ENCODE measurements at places on chromosomes 16 and 17.

GRCh38 chr16:89163297-89163696 lies 8.3 kb upstream of the CDH15 start:
- ATAC-seq = no peak

GRCh38 chr17:40069751-40070708 lies 7.3 kb downstream of the THRA start:
- peak; percentile 55 for ATAC-seq

- peak; percentile 28 for ATAC-seq
Observed at GRCh38 chr17:82116246-82116645, 18.2 kb upstream of the FASN start.

GRCh38 chr17:65092262-65092661 lies 35.7 kb upstream of the GNA13 start:
- ATAC-seq = no peak

GRCh38 chr17:14833201-14833785 lies 431.8 kb downstream of the PMP22 start:
- ATAC-seq = peak; percentile 26

- no peak for ATAC-seq
Observed at GRCh38 chr16:35352431-35352830, 1893.0 kb downstream of the TP53TG3F start.

GRCh38 chr16:81427219-81427618 lies 17.4 kb upstream of the CMIP start:
- no peak for ATAC-seq

GRCh38 chr17:828761-829160 lies 46.6 kb downstream of the MRM3 start:
- no peak for ATAC-seq

DNA sequence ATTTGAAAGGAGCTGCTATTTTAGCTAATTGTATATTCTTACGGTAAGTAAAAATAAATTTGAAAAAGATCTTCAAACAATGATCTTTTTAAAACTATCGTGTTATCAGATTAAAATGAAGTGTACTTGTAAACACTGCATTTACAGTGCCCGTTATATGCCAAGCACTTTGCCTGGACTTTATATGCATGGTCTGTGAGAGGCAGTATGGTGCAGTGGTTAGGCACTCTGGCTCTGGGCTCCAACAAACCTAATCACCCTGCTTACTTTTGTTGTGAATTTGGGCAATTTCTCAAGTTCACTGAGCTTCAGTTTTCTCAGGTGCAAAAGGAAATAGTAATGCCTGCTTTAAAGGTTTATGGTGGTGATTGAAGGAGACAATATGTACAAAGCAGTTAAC lies 1.4 kb downstream of the PMP22 start:
- no peak for ATAC-seq

DNA sequence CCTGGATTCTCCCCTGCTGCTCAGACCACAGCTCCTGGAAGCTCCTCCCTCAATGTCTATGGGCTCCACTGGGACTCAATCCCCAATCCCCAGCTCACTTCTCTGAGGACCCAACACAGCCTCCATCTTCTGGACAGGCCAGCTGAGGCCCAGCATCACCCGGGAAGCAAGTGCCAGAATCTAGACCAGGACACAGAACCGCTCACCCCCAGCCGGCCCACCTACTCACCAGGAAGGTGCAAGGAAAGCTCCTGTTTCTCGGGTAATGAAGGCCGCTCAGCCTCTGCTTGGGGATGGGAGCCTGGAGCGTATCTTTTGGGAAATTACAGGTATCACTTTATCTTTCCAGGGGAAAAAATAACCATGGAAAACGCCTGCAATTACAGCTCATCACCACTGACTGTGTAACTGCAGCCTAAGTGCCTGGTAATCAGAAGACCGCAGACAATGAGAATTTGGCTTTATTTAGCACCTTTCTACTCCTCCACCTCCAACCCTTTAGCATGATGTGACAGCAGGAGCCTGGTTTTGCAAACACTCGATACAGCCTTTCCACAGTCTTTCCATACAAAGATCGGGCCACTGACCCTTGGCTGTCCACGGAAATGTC lies 49.6 kb upstream of the RPL38 start:
- no peak for ATAC-seq

- no peak for ATAC-seq
Observed at GRCh38 chr16:3650631-3651265, 3.7 kb upstream of the DNASE1 start.

GRCh38 chr16:87516361-87516760 lies 23.5 kb upstream of the ZCCHC14 start:
- ATAC-seq = no peak

DNA sequence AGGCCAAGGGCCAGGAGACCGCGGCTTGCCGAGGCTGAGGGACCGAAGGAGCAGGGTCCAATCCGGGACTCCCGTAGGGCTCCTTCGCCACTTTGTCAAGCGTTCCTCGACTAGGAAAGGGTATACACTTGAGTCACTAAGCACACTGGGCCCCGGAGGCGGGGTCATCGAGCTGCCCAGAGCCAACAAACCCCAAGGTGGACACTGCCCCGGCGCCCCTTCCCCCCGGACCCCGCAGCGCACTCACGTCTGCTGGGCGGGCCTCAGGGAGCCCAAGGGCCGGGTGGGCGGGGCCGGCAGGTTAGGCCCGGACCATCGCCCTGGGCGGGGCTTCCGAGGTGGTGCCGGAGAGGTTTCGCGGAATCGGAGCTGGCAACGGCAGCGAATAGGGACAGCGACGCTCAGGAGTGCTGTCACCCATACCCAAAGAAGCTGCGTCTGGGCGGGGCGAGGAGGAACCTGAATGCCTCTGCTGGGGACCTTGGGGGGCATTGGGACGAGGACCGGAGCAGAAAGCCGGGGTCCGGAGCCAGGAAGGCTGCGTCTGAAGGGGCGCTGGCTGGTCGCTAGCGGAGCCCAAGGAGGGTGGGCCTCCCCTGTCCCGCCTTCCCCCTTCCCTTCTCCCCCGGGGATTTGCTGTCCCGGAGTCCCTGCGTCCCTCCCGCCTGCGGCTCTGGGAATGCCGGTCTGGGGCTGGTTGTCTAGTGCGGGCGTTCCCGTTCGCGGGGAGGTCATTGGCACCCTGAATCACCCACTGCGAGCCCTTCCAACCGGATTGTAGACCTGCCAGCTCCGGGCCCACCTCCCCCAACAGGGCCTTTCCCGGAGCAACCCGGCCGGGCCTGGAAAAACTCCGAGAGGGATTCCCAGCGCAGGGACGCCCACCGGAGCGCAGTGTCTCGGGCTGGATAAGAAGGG lies 118.2 kb upstream of the SMURF2 start:
- ATAC-seq = peak; percentile 66

DNA sequence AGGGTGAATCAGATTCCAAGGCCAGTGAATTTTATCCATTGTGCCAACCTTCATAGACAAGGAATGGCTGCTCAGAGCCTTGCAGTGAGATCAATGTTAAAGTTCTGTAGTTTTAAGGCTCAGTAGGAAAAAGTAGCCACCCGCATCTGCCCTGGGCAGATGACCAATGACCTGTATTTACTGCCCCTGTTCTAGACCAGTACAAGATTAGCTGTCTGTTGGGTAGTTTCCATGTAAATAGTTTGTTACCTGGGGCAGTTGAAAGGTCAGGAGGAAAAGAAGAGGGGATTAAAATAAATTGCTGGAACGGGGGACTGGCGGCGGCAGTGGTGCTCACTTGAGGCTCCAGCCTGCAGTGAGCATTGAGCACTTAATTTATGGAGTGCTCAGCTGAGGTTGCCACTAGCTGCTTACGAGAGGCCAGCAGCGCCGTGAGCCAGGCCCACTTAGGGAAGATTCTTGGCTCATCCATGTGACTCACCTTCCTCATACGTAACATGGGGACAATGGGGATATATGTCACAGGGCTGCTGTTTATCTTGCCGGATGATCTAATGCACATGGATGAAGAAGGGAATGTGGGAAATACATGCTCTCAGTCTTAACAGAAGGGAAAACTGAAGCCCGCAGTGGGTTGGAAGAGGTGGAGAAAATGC lies 10.7 kb upstream of the NOS2 start:
- ATAC-seq = peak; percentile 74

DNA sequence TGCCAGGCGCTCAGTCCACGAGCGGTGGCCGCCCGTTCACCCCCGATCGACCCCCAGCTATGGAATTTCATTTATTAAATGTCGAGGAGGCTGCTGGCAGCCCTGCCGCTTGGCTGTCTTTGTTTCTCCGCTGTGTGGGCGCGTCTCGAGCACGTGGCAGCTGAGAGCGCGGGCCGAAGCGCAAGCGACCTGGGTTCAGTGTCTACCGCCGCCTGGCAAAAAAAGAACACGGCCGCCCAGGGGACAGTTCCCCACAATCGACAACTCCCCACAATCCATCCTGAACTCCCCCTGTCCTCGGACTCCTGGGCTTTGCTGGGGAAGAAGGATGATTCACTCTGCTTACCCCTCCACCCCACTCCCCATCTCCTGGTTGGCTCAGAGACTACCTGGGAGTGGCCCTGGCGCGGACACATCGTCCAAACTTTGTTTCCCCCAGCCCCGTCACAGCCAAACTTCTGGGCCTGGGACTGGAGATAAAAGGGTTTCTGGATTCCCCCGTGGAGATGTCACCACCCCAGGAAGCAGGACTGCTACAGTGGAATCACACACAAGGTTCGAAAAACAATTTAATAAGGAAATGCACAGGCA lies 1.7 kb upstream of the ANKRD13B start:
- ATAC-seq = peak; percentile 10

- ATAC-seq = no peak
Observed at GRCh38 chr16:1043881-1044451, 28.6 kb upstream of the SSTR5 start.

DNA sequence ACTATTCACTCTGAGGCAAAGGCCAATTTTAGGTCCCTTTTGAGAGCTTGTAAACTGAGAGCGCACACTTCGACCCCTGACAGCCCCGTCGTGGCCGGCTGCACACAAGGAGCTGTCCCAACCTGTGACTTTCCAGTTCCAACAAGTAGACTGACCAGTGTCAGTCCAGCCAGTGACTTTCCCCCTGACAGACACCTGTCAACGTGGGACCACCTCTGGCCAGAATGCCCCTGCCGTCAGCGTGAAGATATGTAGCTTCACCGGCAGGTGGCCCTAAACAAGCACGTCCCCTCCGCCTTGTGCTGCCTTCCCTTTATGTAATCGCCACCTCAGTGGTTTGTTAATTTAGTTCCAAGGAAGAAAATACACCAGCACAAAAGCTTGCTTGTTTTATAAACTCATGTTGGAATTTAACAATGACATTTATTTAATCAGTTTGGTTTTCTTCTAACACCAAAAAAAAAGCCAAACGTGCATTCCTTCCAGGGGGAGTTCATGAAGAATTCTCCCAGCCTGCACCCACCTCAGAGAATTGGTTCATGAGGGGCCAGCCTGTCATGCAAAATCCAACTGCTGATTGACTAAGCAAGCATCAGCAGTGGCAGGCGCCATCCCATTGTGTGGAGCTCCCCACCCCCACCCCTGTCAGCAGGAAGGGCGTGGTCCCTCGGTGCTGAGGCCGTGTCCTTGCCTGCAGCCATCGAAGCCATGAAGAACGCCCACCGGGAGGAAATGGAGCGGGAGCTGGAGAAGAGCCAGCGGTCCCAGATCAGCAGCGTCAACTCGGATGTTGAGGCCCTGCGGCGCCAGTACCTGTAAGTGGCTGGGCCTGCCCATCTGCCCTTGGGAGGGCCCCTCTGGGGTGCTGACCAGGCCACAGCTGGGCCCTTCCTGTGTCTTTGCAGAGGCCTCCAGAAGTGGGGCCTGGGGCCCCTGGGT lies 33.9 kb downstream of the PLD6 start:
- peak; percentile 27 for ATAC-seq

- ATAC-seq = no peak
Observed at GRCh38 chr16:14111713-14112538, 40.8 kb downstream of the MRTFB start.

DNA sequence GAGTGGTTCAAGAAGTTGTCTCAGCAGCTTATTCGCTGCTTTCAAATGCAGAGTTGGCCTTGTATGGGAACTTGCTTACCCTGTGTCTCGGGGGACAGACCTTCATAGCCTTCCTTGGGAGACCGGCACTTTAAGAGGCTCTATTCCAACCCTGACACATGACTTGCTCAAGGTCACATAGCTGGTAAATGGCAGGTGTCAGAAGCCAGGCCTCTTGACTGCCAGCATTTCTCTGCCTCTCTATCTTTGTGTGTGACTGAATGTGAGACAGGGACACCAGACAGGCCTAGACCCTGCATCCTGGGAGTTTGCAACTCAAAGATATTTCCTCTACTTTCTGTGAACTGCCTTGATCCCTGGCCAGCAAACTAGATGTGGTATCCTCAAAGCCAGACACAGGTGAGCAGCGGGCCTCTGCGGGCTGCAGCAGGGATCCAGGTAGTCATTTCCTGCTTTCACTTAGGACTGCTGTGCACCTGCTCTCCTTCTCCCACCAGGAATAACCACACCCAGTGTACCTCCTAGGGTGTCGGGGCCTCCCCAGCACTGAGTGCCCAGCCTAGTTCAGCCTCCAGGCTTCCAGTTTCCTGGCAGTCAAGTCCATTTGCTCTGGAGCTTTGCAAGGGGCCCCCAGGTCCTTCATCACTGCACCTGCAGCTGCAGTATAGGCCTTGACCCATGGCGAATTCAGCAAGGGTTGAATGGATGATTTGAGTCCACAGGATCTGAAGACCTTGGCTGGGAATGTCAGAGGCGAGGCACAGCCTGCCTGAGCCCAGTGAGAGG lies 116.6 kb upstream of the TNRC6C start:
- no peak for ATAC-seq

GRCh38 chr16:3459401-3460090 lies 16.1 kb downstream of the NAA60 start:
- no peak for ATAC-seq

DNA sequence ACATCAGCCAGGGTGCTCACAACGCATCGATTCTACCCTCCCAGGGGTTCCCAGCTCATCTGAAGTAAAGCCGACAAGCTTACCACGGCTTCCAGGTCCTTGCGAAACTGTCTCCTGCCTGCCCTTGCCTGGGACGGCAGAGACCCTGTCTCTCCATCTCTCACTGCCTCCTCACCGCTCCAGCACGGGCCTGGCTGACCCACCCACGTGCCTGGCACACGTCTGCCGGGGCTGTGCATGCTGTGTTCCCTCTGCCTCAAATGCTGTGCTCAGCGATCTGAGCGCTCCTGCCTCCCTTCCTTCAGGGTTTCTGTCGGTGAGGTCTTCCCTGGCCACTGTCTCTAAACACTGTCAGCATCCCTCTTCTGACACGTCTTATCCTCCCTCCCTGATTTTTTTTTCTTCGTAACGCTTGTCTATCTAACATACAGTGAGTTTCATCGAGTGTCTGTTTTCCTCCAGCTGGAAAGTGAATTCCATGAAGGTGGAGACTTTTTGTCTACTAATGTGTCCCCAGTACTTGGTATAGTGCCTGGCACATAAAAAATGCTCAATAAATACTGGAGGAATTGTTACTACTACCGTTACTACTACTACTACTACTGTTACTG lies 208.4 kb downstream of the IRF8 start:
- ATAC-seq = no peak

GRCh38 chr17:76240461-76241203 lies at the start of gene RNF157:
TSS of gene RNF157 (minus strand) at chr17:76240493. CDS start at chr17:76240240, 253 bp downstream.
- ATAC-seq = peak; percentile 66

DNA sequence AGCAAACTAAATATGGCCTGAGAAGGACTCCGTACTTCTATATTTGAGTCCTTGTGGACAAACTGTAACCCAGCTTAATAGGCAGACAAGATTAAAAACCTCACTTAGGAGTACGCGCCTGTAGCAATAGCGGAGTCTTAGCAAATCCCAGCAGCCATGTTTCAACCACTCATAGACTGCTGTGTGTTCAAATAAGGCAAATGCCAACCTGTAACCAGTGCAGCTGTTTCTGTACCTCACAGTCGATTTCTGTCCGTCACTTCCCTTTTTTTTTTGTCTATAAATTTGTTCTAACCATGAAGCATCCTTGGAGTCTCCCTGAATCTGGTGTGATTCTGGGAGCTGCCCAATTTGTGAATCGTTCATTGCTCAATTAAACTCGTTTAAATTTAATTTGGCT lies 30.2 kb downstream of the TANC2 start:
- no peak for ATAC-seq

Data from esophagus mucosa (tissue), 1 donor.